ENCODE measurements at places on chromosomes 4 and X. TPM values are rescaled to one million over a fixed set of nuclear protein-coding genes. Genes with fewer than 3 reads are reported as not detected.

The DGAT2L6 gene
- not detected for total RNA-seq

The CXorf65 gene
- not detected for total RNA-seq

The SPARCL1 gene
- total RNA-seq = 261 TPM

The G6PD gene
- 33.1 TPM for total RNA-seq

The NEIL3 gene
- total RNA-seq = 6.4 TPM

The SUPT20HL1 gene
- not detected for total RNA-seq

The RADX gene
- total RNA-seq = 7.9 TPM

The PPBP gene
- 17.5 TPM for total RNA-seq

The TRAM1L1 gene
- total RNA-seq = 12.1 TPM

The PCSK1N gene
- total RNA-seq = 46.4 TPM

The PNCK gene
- total RNA-seq = 29.3 TPM

The SYN1 gene
- 5.7 TPM for total RNA-seq

The ESX1 gene
- total RNA-seq = not detected

The ATP2B3 gene
- 3.7 TPM for total RNA-seq

The RHOXF1 gene
- not detected for total RNA-seq

The ATP11C gene
- 38.6 TPM for total RNA-seq

The TLL1 gene
- 23.9 TPM for total RNA-seq

The PABPC1L2A gene
- total RNA-seq = not detected

The POLN gene
- total RNA-seq = 4.8 TPM

The F8A2 gene
- total RNA-seq = not detected

The STPG2 gene
- total RNA-seq = 1.2 TPM

The CC2D2A gene
- 82.1 TPM for total RNA-seq

The RTL9 gene
- total RNA-seq = 1.2 TPM

The POU4F2 gene
- 7.9 TPM for total RNA-seq

The MGAT4D gene
- total RNA-seq = not detected

The SLC6A14 gene
- total RNA-seq = 0.99 TPM

The ACOX3 gene
- 56.1 TPM for total RNA-seq

The FAM184B gene
- 20.3 TPM for total RNA-seq

The PRKX gene
- total RNA-seq = 26.4 TPM

The TCEAL7 gene
- total RNA-seq = 71.6 TPM

The GAGE13 gene
- total RNA-seq = not detected

The CSAG3 gene
- total RNA-seq = not detected

The ANK2 gene
- total RNA-seq = 342 TPM

The CA5B gene
- total RNA-seq = 24.4 TPM

The METTL14 gene
- total RNA-seq = 119 TPM

The MAGEA1 gene
- total RNA-seq = not detected

The RBM46 gene
- total RNA-seq = not detected

The TEX11 gene
- 0.33 TPM for total RNA-seq

The CSN1S1 gene
- total RNA-seq = not detected

The NDNF gene
- 104 TPM for total RNA-seq

The SH3RF1 gene
- 18.5 TPM for total RNA-seq

The PDZD4 gene
- total RNA-seq = 44.0 TPM

The RAB9B gene
- total RNA-seq = 18.5 TPM

The PALLD gene
- 128 TPM for total RNA-seq

The SSX3 gene
- not detected for total RNA-seq

The SSX2 gene
- total RNA-seq = not detected

The GCNA gene
- 5.6 TPM for total RNA-seq

The SLC16A2 gene
- 17.8 TPM for total RNA-seq

The VCX gene
- total RNA-seq = not detected

All from camera-type eye (tissue), 1 donor.